Forelimb muscle (tissue), 1 donor: ENCODE measurements at places on chromosomes 3 and 15. TPM values are rescaled to one million over a fixed set of nuclear protein-coding genes. Genes with fewer than 3 reads are reported as not detected.

Gene STAC
- polyA plus RNA-seq = 40.1 TPM

Gene TUSC7
- not detected for polyA plus RNA-seq

Gene HAUS2
- 14.5 TPM for polyA plus RNA-seq

Gene REC114
- polyA plus RNA-seq = not detected

Gene C3orf22
- polyA plus RNA-seq = not detected

Gene TMEM207
- not detected for polyA plus RNA-seq

Gene BSN
- polyA plus RNA-seq = 1.2 TPM

Gene CPN2
- polyA plus RNA-seq = not detected

Gene ARHGAP11A
- polyA plus RNA-seq = 14.4 TPM

GRCh38 chr15:76347482-76348055, 11.0 kb downstream of the ISL2 start:
- no peak for DNase-seq

DNA sequence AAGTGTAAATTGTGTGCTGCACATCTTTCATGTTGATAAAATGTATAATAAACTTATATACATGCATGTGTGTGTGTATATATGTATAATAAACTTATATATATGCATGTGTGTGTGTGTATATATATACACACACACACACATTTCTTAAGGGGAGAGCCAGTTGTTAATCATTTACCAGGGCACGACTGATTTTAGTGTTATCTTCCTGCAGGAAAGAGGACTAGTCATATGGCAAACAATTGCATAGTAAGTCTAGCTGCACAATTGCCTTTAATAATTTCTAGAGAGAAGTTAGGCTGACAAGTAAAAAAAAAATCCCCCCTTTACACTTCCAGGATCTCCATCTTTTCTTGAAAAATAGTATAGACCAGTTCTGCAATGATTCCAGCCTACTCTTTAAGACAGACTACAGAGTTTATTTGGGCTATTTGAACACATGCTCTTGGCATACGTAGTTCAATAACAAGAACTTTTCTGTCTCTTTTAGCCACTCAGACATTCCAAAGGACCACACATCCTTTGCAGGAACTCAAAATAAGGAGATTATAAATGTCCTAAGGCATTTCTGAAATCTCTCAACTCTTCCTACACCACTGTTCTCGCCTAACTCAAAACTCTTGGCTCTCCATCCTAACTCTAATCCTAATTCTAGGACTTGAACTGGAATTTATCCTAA, 163.6 kb upstream of the SETMAR start:
- DNase-seq = no peak

DNA sequence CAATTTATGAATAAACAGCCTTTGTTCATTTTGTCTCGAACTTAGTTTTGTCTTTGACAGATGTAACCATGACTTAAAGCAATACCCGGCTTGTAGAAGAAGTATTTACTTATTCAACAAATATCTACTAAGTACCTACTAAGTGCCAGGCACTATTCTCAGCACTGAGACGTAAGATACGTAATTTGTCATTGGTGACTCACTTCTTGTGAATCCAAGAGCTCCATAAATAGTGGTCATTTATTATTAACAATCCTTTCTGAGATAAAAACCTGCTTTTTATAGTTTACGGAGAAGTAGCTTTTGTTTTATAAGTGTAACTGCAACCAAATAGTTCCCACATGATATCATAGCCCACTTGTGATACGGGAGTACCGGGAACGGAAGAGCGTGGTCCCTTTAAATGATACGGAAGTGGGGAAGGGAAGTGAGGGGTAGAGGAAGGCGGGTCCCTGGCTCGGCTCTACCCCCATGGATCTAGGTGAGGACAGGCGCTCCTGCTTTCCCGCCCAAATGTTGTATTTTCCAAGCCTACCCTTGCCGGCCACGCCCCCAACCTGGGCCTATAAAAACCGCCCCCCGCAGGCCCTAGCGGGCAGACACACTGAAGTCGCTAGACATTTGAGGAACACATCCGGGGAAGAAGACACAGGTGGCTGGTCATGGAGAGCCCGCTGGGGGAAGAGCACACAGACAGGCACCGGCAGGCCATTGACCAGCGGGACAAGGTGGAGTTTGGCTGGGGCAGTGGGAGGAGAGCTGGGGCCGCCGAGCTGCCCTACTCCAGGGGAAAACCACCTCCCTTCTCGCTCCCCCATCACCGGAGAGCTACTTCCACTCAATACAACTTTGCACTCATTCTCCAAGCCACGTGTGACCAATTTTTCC, at the start of gene SAMMSON:
SAMMSON (plus strand) TSS at position 594 of the 888 bp plus-strand sequence.
- DNase-seq = no peak

GRCh38 chr3:192772240-192772894, 45.0 kb upstream of the FGF12 start:
- DNase-seq = no peak

GRCh38 chr3:62187022-62187431, 186.3 kb downstream of the FEZF2 start:
- no peak for DNase-seq

GRCh38 chr3:45119824-45120358, 26.3 kb downstream of the CDCP1 start:
- no peak for DNase-seq

DNA sequence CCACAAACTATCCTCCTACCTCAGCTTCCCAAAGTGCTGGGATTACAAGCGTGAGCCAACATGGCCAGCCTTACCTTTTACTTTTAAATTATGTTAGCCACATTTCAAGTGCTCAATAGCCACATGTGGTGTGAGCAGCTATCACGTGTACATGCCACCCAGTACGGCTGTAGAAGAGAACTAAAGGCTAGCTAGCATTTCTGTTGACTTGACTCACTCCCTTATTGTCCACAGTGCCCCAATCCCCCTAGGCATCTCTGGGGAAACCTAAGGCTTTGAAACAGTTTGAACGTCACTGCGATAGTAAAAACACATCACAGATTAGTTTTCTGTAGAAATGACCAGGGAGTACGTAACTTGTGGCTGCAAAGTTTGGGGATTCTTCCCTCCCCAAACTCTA, 12.0 kb downstream of the C15orf40 start:
- DNase-seq = no peak

- no peak for DNase-seq
Observed at GRCh38 chr3:126194713-126195305, 14.4 kb upstream of the ALDH1L1 start.

GRCh38 chr15:69703532-69704187, 251.0 kb downstream of the RPLP1 start:
- DNase-seq = no peak

DNA sequence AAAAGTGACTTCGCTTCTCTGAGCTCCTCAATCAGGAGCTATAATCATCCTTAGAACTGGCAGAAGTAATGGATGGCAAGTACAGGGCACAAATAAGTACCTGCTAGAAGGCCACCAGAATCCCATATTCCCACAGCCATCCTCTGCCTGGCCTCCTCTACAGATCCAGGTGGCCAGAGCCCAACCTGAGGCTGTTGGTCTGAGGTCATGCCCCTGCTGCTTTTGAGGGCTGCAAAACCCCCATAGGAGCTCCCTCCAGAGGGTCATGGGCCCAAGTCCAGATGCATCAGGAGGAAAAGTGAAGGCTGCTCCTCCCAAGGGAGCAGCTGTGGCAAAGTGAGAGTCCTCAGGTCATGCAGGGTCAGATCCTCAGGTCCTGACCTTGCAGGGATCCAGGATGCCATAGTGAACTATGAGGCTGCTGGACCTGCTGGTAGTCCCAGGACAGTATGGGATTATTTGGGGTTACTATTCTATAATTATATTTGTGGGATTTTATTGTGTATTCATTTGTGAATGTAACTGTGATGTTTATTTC, 3.0 kb upstream of the PLCD1 start:
- DNase-seq = no peak

DNA sequence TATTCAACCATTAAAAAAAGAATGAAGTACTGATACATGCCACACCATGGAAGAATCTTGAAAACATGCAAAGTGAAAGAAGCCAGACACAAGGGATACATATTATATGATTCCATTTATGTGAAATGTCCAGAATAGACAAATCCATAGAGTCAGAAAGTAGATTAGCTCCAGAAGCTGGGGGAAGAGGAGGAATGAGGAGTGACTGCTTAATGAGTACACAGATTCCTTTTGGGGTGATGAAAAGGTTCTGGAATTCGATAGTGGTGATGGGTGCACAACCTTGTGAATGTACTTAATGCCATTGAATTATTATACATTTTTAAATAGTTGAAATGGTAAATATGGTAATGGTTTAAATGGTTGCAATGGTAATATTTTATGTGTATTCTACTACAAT, 90.6 kb upstream of the SPATA12 start:
- DNase-seq = no peak

GRCh38 chr3:55968331-55968730, 481.2 kb upstream of the WNT5A start:
- no peak for DNase-seq

GRCh38 chr15:59388670-59389069, 16.0 kb upstream of the MYO1E start:
- no peak for DNase-seq

DNA sequence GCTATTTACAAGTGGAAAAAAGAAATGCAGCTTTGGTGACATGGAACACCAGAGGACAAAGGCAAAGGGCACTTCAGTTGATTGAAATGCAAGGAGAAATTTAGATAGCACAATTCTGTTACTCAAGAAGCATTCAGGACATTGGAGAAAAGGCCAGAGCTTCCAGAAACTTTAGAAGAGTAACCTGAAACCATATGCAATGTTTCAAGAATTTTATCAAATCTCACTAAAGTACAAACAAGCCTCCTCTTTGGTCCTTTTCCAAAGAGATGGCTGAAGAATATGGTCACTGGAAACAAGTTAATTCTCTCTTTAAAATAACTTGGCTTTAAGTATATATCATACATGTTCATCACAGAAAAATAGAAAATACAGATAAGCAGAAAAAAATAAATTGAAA, 14.6 kb upstream of the LMOD3 start:
- no peak for DNase-seq

- DNase-seq = no peak
Observed at GRCh38 chr3:52174896-52175295, 20.7 kb upstream of the POC1A start.

GRCh38 chr3:129365296-129366136, 62.9 kb downstream of the EFCAB12 start:
- DNase-seq = no peak

- no peak for DNase-seq
Observed at GRCh38 chr3:117107946-117108345, 398.4 kb downstream of the TUSC7 start.

- DNase-seq = no peak
Observed at GRCh38 chr3:184791171-184791570, 20.8 kb upstream of the VPS8 start.

DNA sequence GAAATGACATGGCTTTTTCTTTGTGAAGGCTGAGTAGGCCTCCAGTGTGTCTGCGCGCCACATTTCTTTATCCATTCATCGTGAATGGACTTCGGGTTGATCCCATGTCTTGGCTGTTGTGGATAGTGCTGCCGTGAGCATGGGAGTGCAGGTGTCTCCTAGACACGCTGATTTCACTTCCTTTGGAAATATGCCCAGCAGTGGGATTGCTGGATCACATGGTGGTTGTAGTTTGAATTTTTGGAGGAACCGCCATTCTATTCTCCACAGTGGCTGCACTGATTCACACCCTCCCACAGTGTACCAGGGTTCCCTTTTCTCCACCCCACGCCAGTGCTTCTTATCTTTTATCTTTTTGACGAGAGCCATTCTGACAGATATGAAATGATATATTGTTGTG, 171.7 kb downstream of the NSMCE3 start:
- no peak for DNase-seq

- DNase-seq = no peak
Observed at GRCh38 chr15:47934342-47934741, 186.4 kb upstream of the SLC24A5 start.

- DNase-seq = no peak
Observed at GRCh38 chr3:42116466-42116865, 25.3 kb downstream of the TRAK1 start.

DNA sequence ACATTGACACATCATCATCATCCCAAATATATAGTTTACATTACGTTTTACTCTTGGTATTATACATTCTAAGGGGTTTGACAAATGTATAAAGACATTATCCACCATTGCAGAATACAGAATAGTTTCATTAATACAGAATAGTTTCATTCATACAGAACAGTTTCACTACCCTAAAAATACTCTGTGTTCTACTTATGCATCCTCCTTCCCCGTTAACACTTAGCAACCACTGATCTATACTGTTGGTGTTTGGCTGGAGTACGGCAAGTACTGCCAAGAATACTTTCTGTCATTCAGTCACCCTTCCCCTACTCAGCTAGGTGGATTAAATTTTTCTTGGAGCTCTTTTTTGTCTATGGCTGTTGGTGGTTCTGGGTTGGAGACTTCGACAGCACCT, 33.4 kb downstream of the LEKR1 start:
- no peak for DNase-seq

DNA sequence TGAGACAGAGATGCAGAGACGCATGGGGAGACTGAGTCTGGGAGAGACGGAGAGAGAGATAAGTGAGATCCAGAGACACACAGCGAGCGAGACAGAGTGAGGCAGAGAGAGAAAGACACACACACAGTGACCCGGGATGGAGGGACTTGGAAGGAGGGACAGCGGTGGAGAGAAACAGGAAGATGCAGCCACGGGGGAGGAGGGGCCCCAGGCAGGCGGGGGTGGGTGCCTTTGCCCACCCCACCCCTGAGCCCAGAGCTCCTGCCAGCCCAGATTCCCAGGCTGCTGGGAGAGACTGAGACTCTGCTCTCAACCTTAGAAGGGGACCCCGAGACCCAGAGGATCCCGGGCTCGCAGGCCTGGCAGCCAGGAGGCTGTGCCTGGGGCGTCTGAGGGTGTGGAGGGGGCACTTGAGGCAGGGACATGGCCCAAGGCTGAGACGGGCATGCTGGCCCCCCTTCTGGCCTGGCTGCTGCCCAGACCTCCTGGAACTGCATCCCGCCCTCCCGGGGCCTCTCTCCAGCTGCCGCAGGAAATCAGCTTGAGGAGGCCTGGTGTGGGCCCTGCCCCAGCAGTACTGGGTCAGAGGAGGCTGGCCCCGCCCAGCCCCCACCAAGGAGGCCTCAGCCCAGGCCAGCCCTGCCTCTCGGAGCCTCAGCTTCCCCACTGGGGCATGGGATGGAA, 18.1 kb downstream of the H1-8 start:
- no peak for DNase-seq

DNA sequence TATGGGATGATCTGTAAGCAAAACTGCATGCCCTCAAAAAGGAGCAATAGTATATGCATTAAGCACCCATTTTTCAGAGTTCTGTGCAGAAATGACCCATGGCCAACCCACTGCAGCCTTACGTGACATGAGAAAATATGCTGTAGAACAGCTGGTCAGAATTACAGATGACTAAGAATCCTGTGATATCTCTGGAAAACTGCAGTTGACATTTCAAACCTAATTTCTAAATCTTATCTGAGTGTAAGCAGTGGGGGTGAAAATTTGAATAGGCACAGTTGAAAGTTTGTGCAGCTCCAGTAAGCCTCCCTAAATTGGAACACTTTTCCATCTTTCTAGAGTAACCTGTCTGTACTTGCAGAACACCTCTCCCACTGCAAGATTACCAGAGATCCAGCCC, 28.7 kb upstream of the COL6A6 start:
- DNase-seq = no peak

- no peak for DNase-seq
Observed at GRCh38 chr3:137165117-137165806, 207.5 kb downstream of the IL20RB start.
